ENCODE measurements at places on chromosomes 2 and 18.

DNA sequence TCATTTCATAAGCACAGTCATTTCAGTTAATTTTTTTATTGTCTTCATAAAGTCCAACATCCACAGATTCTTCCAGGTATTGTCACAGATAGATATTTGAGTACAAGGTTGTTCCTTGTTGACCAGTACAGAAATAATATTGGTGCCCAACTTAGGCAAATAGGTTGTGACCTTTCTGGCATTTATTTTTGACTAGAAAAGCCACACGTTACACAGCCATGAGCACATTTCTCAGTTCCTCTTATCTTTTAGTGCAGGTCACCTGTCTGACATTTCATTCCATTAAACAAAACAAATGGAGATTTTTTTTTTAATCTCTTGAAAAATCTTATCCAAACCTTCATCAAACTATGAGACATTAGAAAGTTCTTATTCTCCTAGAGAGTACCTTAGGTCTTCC is 428.8 kb downstream of the ZNF521 start:
- no peak for DNase-seq

DNA sequence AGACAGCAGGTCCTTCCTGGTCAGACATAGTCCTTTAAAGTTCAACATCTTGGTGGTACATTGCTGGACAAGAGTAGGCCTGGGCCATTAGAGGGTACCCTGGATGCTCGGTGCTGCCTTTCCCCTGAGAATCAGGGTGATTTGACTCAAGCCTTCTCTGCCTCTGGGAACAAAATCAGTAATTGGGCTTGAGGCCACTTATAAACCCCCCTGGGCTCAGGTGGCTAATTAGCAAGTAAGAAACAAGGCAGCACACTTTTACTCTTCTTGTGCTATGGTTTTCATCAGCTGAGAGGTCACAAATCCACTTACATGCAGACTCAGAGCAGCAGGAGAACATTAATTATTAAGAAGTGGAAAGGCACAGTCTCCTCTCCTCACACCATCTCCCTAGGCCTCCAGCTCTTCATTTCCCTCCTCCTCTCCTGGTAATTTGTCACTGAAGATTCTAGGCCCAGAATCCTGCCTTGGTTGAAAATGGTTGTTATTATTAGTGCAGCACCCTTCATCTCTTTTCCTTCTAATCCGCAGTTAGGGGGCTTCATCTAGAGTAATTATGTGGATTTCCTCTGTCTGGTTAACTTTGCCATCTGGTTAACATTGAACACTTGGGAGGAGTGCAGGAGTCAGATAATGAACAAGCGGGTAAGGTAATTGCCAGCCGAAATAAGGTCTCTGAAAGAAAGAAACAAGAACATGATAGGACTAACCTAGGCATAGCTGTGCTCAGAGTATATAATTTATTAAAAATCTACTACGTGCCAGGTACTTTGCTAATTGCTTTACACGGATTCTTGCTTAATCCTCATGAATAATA is 29.7 kb upstream of the CASP10 start:
- DNase-seq = no peak

DNA sequence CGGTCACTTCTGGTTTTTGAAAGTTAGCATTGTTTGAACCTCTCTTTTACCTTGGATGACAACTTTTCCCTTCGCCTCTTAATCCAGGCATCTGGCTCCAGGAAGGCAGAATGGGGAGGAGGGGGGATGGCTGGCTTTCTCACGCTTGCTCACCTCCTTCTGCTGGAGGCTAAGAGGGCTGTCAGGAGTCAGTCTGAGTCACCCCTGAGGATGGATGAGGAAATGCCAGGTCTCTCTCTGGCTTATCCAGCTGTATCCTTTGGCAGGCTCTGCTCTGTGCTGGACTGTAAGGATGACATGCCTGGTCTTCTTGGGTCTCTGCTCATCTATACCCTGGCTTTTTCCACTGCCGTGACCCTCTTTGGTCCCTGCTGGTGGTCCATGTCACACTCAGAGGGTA is 142.9 kb upstream of the GYPC start:
- no peak for DNase-seq

DNA sequence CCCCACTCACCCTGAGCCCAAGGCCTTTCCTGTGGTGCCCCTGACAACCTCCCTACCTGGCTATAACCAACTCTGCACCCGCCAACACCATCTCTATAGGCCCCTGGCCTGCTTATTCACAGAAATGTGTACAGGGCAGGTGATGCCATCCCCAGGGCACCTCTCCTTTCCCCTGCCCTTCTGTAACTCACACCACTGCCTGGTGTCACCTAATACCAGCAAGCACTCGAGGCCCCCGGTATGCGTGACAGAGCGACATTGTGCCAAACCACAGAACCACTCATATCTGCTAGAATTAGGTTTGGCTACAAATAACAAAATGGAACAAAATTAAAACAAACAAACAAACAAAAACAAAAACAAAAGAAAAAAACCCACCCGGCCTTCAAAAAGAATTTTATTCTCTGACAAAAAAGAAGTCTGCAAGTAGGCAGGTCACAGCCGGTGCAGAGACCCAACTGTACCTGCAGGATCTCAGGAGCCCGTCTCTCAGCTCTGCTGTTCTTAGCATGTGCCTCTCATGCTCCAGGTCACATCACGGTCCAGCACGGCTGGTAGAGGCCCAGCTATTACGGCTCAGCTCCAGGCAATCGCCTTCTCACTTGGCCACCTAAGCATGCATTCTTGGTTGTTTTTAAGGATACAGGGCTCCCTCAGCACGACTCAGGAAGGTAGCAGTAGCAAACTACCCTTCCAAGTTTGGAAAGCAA is 51.4 kb downstream of the FAM178B start:
- no peak for DNase-seq

DNA sequence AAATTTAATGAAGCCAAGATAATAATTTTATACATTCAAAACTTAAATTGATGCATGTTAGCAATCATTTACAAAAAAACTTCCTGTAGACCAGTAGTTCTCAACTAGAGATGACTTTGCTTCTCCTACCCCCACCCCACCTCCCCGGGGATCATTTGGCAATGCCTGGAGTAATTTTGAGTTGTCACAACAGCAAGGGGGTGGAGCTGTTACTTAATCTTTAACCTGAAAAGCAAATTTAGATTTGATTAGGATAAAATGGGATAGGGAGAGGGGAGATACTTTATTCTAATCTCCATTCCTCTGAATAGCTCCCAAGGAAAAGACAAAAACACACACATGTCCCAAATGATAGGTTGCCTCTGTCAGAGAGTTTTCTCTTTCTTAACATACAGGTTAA is 4.2 kb downstream of the SLC40A1 start:
- DNase-seq = no peak

DNA sequence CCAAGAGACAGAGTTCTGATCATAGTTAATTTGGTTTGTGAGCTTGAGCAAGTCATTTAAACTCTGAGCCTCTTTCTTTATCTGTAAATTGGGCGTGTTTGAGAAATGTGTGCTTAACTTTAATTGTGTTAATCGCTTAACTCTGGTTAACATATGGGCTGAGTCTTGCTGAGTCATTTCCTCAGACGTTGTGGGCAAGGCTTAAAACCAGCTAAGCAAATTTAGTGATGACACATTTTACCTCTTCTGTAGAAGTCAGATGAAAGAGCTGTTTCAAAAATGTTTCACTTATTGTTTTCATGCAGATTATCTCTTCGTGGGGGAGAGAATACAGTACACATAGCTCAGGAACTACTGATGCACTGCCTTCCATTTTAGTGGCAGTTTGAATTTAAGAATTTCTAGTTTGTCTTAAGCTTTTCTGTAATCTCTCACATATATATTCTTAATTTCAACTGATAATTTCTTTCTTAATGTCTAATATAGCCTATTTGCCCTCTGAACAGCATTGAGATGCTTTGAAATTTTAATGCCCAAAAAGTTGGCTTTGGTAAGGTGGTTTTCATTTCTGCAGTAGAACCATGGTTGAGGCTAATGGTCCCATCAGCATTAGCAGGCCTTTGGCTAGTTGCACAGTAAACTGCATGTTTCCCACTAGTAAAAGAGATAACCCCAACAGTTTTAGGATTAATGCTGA is 34.9 kb downstream of the RAB10 start:
- no peak for DNase-seq

DNA sequence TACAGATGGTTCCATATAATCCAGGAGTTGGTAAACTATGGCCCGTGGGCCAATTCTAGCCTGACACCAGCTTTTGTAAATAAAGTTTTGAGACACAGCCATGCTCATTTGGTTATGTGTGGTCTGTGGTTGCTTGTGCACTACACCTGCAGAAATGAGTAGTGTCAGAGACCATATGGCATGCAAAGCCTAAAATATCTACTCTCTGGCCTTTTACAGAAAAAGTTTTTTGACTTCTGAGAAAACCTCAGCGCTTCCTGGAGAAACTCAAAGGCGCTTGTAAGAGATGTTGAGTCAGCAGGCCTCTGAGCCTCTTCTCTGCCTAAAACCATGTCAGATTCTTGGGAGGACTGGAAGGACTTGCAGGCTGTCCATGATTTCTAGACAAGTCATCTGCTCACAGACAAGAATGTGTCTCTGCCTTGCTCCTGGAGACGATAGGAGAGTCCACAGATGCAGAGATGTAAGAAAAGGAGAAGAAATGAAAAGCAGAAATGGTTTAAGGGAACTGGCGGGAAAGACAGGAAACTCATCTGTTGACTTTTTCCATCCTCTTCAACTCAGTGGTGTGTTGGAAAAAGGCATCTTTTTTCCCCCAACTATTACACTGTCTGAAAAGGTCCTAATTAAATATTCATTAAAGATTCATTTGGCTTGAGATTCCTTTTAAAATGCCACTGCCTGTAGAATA is 5.2 kb downstream of the TTC39C start:
- DNase-seq = no peak

DNA sequence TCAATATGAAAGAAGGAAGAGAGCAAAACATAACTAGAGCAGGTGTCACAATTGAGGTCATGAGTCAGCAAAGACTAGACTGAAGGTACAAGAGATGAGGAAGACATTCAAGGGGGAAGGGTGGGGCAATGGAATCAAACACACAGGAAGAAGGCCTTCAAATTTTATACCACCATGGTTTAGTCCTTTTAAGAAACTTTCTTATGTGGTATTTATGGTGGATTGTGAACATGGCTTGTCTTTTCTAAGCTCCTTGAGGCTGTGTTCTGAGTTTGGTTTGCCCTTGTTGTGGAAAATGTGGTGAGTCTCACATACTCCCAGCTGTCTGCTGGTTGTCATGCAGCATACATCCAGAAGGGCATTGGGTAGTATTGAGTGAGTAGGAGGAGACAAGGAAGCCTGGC is 62.1 kb downstream of the NABP1 start:
- no peak for DNase-seq

DNA sequence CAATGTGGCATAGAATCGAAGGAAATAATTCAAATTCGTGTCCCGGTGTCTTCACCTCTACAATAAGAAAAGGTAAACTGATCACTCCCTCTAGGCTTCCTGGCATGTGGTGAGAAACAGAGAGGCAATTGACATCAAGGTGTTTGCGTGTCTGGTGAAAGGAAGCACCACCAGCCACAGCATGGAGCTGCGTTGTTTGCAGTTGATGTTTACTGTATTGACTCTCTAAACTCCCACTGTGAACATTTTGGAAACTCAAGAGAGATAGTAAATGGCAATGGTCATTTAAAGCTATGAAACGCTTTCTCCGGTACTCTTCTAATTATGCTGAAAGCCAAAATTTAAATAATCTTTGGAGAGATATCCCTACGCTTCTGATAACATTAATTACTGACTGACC is 82.6 kb downstream of the SETBP1 start:
- DNase-seq = no peak

- no peak for DNase-seq
Measured at GRCh38 chr2:46669996-46670793, 190.8 kb downstream of the TMEM247 start.

DNA sequence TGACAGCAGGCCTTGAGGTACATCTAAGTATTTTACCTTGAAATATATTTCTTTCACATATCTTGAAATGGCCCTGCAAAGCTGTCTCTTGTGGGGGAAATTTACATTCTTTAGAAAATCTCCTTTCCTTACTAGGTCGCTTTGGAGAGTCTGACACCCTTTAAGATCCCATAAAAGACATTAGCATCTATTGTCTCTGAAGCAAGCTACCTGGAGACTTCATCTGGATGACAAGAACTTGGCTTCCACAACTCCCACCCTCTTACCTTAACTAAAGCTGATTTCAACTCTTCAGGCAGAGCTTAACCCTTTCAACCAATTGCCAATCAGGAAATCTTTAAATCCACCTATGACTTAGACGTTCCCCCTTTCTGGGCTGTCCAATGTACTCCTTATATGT is 219.3 kb downstream of the PIEZO2 start:
- no peak for DNase-seq

DNA sequence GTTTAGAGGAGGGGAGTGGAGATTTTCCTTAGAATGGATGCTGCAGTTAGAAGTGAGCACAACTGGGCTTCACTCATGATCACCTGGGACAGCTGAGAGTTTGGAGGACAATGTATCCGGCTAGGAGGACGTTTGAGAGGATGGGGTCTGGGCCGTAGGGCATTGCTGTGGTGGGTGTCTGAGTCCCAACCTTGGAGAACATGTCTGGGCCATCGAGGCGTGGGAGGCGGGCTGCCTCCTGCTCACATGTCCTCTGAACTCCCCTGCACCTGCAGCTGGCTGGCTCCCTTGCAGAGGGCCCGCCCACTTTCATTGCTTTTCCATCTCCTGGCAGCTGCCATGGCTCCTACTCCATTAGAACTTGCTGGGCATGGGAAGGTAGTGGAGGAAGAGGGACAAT is 203.0 kb upstream of the PXDN start:
- DNase-seq = no peak

DNA sequence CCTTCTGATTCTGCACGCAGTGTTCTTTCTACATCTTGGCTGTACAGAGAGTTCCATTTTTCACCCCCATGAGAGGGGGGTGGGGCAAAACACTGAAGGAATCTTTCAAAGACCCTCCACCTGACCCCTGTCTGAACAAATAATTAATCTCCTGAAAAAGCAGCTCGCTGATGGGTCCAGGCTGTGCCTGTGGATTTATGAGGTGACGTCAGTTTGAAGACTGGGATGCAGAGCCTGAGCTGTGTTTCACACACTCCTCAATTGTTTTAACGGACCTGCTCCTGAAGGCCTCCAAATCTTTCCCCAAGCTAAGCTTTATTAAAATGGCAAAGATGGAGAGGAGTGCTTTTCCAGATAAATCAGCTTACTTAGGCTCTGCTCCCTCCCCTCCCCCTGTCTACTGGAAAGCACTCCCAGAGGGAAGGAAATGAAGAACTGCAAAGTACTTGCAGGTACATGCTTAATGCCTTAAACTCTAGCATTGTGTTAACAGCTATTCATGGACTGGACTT is 390.2 kb upstream of the TNP1 start:
- no peak for DNase-seq

DNA sequence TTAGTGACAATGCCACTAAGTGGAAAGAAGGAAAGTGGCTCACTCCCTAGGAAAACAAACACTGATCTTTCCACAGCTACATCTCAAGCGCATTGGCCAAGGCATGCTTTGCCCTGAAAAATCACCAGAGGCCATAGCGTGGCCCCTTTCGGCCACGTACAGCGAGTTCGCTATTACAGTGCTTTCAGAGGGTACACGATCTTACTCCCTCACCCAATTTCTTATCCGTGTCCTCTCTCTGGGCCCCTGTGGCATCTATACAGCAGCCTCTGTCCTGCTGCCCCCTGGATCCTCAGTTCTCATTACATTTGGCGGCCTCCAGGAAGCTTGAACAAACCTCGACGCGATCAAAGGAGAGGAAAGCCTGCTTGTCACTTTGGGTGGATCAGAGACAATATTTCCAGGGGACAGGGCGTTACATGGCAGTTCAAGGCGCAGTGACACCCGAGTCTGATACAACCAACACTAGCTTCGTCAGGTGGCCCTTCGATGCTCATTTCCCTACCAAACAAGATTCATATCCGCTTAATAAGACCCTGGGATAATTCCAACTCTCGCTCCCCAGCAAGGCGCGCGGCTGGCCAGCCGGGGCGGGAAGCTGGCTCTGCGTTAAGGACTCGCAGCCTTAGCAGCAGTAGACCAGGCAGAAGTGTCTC is 941 bp downstream of the SKOR2 start:
- DNase-seq = no peak

Measured in stimulated activated CD8-positive, alpha-beta memory T cell treated with anti-CD3 and anti-CD28 coated beads, Interleukin-15, amount 100 ng/mL, for 24 hours (primary cell).